ENCODE measurements at places on chromosomes 6 and 20.
A peak's percentile ranks its signal among the peaks of the same experiment; 100 is the strongest.

DNA sequence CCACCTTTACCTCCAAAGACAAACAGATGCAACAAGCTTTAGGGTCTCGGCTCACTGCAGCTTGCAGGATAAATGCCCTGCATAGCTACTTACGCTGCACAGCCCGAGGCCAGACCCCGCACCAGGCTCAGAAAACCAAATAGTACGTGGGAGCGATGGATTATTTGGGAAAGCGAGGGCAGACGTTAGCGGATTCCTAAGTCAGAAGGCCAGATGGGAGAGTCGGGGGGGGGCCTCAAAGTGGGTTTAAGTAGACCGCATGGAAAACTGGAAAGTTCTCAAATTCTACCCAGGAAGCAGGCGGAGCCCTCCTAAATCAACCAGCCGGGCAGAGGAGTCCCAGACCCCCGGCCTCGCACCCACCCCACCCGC, 382 bp downstream of the SFT2D1 start:
- DNase-seq = no peak

DNA sequence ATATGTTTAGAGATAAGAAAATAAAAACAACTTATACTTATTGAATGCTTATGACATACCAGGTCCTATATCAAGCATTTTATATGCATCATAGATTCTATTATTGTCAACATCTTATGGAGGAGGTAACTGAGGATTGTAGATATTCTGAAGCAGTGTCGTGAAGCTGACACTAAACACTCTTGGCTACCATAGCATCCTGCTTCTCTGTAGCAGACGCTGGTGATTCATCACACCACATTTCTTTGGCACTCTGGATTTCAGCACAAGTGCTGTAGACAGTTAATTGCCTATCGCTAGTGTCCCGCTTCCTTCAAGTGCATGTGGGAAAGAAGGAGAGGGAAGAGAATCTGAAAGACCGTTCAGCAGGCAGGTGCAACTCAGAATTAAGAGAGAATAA, 317.1 kb downstream of the PLCB1 start:
- peak; percentile 24 for DNase-seq

GRCh38 chr6:10415617-10416480, 975 bp upstream of the TFAP2A start:
- DNase-seq = no peak

GRCh38 chr6:102114402-102114801, 720.9 kb downstream of the GRIK2 start:
- DNase-seq = no peak

GRCh38 chr6:134429861-134430380, 112.0 kb upstream of the SGK1 start:
- no peak for DNase-seq

DNA sequence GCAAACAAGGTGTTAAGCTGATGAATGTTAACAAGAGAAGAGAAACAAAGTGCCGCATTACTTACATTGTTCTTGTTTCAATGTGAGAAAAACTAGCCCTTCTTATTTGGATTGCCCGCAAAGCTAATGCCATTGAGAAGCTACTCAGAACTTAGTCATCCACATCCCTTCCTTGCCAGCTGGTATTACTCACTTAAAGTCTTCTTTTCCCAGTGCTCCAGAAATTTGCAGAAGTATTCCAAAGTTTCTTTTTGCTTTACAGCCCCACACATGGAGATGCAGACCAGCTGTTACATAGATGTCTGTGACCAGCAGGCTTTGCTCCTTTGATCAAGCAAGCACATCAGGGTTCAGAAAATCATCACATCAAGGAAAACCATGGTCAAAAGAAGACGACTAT, 529.0 kb downstream of the TBC1D32 start:
- DNase-seq = no peak

DNA sequence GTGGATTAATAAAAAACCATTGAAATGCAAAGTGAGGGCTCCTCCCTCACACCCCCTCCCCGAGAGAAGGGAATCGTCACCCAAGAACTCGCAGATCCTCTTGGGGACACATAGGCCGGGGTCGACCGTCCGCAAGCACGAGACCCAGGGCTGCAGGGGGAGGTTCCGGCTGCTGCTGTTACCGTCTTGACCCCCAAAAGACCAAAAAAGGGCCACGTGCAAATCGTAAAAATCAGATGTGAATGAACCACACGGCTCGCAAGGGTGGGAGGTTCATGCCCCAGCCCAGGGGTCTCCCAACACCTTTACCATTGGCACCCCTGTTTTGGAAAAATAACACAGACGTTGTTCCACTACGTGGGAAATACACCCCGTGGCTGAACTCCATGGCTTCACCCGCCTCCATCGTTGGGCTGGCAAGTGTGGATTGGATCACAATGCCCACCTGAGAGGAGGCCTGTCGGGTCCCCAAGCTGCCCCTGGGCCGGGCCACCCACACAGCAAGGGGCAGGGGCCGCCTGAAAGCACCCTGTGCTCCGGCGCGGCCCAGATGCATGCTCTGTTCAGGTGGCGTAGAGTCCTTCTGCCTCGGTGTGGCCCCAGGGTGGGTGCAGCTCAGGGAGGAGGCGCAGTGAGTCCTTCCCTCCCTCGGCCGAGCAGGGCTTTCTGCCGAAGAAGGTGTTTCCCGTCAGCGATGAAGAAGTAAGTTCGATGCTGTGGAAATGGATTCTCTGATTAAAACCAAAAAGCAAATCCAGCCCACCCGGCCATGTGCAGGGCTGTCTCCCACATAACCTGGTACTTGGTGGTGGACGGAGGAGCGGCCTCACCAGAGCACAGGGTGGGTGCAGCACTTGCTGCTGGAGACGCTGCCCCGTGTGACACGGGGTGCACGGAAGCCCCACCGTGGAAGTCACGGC, 85.0 kb downstream of the YTHDF1 start:
- DNase-seq = no peak

DNA sequence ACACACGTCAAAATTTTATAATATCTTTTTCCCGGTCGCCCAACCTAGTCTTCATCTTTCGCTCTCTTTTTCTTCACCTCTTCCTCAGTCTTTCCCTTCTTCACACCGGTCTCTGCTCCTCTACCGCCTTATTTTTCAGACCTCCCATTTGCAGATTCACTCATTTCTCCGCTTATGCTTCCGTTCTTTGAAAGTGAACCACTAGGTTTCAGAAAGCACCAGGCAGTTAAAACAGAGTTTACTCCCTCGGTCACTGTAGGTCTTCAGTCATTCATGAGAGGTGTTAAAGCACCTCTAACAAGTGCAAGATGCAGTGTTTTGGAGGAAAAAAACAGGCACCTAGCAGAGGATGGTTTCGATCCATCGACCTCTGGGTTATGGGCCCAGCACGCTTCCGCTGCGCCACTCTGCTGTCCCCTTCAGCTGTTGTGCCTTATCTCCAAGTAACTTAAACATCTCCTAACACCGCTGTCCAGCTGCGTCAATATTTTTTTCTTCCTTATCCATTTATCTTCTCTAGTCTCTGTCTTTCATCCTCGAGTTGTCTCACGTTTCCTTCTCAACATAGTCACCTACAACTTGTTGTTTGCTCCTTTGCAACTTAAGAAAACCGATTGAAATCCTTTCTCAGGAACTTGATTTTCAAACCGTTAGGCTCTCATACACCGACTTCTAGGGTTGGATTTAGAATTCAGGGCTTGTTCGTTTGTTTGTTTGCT, 119.7 kb upstream of the ZNF184 start:
- DNase-seq = no peak

DNA sequence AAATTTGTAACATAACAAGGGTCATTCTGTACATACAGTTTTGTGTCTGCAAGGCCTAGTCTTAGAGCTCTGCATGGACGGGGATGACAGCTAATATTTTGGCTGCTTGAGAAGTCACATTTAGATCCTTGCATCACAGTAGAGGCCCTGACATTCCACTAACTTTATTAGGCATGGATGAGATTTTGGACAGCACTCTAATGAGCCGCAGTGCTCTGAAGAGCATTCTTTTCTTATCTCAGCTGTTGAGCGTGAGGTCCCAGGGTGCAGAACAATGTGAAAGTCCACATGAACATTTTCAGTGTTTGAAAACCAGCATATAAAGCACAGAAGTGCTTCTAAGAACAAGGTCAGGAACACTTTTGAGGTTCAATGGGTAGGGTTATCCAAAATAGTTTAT, 58.9 kb downstream of the IPCEF1 start:
- peak; percentile 27 for DNase-seq

GRCh38 chr6:72712910-72713309, 91.0 kb downstream of the KCNQ5 start:
- no peak for DNase-seq

DNA sequence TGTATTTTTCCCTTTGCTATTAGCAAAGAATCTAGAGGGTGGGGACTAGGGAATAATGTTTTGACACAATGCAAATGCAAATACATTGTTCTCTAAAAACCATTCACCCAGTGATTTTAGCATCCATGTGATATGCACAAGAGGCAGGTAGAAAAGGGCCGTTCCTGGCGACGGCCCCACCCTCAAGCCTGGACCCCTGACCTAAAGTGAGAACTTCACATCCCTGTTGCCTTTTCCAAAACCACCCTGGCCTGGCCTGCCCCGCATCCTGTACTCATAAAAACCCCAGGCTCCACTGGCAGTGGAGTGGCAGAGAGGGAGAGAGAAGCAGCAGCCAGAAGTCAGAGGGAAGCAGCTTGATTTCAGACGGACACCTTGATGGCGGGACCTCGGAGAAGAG, 48.5 kb downstream of the MAP1LC3A start:
- no peak for DNase-seq
